ENCODE measurements at places on chromosomes 6 and 20.

GRCh38 chr20:49685809-49686208, 27.9 kb downstream of the B4GALT5 start:
- no peak for DNase-seq

GRCh38 chr20:40962733-40963504, 65.7 kb upstream of the TOP1 start:
- DNase-seq = no peak

DNA sequence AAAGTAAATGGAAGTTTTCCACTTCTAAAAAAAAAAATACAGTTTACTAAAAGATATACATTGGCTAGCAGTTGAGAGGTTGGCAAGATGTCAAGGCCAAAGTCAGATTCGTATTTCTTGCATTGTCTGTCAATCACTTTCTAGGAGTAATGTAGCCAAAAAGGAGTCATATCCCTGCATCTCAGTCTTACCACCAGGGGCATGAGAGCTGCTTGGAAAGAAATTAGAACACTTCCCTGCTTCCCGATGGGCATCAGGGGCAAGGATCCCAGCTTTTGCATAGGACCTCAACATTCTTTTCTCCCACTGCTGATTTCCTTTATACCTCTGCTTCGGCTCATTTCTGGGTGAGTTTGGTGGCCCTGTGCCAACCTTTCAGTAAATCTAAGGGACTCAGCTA, 581.0 kb upstream of the MAP3K7 start:
- no peak for DNase-seq

DNA sequence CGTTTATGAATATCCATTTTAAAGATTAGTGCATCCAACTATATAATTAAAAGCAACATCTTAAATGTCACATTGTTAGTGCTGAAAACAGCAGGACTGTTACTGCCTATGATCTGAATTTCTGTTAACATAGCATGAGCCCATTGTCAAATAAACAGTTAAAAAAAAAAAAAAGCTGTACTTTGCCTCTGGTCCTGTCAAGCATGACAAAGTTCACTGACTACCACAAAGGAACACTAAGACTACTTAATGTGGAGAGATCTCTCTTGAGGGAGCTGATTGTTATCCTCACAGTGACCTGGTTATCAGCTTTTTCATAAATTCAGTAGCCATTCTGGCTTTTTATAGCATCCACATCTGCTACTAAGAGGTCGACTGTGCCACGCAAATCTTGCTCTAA, 228.1 kb downstream of the TMEM200A start:
- DNase-seq = no peak

DNA sequence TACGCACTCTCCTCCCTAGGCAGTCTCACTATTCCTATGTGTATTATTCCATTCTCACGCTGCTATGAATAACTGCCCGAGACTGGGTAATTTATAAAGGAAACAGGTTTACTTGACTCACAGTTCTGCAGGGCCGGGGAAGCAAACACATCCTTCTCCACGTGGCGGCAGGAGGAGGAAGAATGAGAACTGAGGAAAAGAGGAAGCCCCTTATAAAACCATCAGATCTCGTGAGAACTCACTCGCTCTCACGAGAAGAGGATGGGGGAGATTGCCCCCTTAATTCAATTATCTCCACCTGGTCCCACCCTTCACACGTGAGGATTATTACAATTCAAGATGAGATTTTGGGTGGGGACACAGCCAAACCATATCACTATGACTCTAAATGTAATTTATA, 61.9 kb downstream of the ECT2L start:
- no peak for DNase-seq

GRCh38 chr20:15610787-15611186, 962.5 kb downstream of the KIF16B start:
- no peak for DNase-seq

- no peak for DNase-seq
Observed at GRCh38 chr20:50565383-50565782, 55.2 kb downstream of the PTPN1 start.

DNA sequence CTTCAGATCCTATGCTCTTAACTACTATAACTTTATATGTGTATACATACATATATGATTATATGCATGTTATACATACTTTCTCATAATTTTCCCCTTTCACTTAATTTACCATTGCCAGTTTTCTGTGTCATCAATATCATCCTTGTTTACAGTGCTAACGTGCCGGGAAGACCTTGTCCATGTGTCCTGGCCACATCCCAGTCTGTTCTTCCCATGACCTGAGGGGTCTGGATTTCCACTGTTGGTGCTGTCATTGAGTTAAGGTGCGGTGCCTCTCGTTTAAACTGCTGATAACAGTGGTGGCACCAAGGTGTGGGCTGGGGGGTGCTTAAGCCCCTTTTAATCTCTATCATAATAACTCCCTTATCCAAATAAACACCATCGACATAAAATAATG, 8.5 kb upstream of the SDCBP2 start:
- no peak for DNase-seq

DNA sequence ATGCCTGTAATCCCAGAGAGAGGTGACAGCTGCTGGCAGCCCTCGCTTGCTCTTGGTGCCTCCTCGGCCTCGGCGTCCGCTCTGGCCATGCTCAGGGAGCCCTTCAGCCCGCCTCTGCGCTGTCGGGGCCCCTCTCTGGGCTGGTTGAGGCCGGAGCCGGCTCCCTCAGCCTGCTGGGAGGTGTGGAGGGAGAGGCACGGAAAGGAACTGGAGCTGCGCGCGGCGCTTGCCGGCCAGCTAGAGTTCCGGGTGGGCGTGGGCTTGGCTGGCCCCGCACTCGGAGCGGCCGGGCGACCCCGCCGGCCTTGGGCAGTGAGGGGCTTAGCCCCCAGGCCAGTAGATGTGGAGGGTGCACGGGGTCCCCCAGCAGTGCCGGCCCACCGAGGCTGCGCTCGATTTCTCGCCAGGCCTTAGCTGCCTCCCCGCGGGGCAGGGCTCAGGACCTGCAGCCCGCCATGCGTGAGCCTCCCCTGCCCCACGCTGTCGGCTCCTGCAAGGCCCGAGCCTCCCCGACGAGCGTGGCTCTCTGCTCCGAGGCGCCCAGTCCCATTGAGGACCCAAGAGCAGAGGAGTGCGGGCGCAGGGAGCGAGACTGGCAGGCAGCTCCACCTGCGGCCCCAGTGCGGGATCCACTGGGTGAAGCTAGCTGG, 34.6 kb downstream of the C6orf52 start:
- no peak for DNase-seq

DNA sequence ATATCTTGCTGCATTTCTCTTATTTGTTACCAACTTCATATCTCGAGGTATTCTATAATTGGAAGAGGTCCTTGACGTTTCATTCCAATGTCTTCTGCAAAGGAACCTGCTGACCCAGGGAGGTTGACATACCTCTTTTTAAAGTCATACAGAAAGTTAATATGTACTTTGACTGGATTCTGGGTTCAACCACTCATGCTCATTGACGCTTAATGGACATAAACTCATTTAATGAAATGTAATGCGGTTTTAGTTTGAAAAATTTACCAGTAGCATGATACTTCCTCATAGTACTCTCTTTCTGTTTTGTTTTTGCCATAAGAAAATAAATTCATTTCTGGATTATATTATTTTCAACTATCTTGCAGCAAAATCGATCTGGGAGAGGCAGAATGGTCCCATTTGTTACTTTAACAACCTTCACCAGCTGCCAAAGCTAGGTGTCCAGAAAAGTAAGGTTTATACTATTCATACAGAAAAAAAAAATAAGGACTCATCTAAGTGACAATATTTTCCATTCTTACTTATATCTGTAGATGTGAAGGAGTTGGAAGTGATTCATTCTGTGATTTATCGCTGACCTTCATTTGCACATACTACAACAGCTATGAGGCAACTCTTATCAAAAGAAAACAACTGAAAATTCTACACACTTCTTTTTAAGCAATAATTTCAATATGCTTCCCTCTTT, 101.6 kb downstream of the ATXN1 start:
- DNase-seq = no peak

DNA sequence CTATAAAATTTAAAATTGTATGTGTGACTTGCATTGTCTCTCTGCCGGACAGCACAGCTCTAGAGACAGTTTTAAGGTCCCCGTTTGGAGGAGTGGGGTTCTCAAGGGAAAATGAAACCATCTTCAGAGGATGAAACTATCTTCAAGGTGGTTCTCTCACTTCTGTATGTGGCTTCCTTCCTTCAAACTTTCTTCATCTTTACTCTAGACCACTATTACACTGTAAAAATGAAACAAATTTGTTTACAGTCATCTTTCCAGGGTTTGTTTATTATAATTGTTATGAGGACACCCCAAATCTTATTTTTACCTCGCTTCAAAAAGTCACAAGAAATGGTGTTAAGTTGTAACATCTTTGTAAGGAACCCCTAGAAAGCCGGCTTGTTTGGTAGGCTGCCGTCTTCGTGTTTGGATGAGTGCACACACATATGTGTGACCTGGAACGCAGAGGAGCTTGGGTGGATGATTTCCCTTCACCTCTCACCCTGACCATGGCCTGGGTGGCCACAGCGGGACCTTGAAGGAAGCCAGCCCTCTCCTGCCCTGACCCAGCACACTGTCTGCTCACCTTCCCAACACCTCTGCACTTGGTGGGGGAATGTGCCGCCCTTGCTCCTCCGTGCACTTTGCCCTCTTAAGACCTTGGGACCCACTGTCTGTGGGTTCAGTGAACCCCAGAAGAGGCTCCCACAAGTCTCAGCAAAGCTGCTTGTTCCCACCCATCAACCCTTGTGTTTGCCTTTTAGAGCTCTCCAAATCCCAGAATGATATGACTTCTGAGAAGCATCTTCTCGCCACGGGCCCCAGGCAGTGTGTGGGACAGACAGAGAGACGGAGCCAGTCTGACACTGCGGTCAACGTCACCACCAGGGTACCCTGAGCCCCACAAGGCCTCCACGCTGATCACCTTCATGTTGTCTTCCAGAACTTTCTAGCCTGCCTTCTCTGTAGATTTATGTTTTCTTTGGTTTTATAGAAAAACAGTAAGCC, 67.8 kb downstream of the SYTL3 start:
- no peak for DNase-seq

GRCh38 chr6:167726043-167726621, 100.6 kb upstream of the AFDN start:
- no peak for DNase-seq

- DNase-seq = no peak
Observed at GRCh38 chr20:2616634-2617033, 35.8 kb upstream of the NOP56 start.

DNA sequence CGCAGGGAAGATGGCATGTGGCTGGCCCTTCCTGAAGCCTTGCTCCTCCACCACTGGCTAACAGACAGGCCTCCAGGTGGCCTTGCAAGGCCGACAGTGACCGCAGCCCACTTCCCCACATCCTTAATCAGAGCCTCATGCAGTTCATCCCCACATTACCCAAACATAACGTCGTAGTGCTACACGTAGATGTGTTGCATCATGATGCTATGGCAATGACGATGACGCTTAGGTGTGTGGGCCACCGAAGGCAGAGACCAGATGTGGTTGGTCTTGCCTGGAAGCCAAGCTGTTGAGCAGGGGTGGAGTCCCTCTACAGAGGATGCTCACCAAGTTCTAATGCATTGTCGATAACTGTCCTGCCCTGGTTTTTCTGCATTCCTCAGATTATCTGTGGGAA, 5.6 kb downstream of the CD93 start:
- DNase-seq = no peak

DNA sequence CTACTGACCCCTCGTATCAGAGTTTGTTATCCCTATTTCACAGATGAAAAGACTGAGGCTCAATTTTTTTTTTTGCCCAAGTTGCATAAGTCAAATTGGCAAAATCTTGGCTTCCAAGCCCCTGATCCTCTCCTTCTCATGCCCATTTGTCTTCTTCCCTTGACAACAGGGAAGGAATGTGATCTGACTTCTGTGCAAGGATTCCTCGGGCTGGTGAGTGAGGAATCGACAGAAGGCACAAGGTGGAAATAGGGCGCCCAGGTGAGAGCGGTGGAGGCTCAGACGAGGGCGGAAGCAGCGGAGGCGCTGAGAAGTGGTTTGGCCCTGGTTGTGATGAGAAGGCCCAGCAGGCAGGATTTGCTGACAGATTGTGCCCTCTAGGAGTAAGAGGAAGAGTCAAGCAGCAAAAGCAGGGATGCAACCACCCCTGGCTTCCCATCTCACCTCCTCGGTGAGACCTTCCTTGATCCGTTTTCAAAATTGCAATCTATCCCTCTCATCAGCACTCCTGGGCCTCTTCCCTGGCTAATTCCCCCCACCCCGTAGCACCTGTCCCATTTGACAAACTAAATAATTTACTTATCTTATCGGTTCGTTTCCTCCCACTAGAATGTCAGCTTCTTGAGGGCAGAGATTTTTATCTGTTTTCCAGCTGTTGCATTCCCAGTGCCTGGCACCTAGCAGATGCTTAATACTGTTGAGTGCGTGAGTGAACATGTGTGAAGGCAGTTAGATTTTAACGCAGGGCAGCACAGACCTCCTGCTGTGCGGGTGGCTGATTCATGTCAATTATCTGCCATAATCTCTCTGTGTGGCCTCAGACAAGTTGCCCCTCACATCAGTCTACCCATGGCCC, 3.7 kb upstream of the SIRPA start:
- no peak for DNase-seq

DNA sequence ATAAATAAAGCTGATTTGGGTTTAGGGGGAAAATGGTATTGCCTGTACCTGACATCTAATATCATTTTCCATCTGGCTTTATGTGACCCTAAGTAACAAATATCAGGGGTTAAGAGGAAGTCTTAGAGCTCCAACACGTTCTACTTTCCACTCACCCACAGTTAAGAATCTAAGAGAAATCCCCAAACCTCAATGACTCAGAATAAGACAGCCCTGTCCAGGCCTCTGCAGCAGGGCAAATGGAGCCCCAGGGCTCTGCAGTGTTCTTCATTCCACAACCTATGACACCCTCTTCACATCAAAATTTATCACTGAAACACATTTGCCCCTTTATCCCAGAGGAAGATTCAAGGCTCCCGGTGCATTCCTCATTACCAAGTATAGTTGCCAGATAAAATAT, 20.3 kb upstream of the TENT5A start:
- no peak for DNase-seq

DNA sequence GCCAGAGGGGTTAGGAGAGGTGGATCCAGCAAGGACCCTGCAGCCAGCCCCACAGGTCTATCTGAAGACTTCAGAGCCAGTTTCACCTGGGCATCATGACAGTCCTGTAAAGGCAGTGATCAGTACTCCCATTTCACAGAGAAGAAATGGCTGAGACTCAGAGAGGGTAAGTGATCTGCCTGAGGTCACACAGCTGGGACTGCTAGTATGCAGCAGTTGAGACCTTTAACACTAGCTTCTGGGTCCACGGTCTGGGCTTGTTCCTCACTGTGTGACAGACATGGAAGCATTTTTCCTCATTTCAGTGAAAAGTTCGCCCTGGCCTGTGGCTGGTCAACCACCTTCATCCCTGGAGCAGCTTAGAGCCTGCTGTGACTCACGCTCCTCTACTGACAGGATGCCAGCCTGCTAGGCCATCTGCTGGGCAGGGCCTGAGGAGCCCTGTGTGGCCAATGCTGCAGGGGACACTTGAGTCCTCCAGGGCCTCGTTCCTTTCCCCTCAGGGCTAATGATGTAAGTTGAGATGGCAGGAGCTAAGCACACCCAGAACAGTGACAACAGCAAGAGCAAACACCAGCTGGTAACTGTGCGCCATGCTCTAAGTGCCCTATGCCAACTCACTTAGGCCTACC, 192.0 kb downstream of the LRFN2 start:
- DNase-seq = no peak

Measured in cortex of kidney (tissue), 1 donor.